ENCODE measurements at places on chromosomes 3 and 15.

GRCh38 chr3:64502284-64502683, 185.5 kb downstream of the ADAMTS9 start:
- no peak for DNase-seq

DNA sequence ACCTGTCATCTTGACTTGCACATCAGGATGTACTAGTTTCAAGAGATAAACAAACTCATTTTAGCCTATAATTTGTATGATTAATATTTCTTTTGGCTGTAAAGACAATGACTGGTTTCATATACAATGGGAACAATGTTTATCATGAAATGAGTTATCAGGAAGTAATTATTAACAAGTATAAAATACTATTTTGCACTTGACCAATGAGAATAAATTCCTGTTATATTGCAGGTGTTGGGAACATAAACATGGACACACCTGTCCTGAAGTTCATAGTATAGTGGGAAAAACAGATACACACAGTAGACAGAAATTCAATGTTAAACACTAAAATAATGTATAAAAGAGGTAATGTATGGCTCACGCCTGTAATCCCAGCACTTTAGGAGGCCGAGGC, 56.9 kb downstream of the UBR1 start:
- no peak for DNase-seq

DNA sequence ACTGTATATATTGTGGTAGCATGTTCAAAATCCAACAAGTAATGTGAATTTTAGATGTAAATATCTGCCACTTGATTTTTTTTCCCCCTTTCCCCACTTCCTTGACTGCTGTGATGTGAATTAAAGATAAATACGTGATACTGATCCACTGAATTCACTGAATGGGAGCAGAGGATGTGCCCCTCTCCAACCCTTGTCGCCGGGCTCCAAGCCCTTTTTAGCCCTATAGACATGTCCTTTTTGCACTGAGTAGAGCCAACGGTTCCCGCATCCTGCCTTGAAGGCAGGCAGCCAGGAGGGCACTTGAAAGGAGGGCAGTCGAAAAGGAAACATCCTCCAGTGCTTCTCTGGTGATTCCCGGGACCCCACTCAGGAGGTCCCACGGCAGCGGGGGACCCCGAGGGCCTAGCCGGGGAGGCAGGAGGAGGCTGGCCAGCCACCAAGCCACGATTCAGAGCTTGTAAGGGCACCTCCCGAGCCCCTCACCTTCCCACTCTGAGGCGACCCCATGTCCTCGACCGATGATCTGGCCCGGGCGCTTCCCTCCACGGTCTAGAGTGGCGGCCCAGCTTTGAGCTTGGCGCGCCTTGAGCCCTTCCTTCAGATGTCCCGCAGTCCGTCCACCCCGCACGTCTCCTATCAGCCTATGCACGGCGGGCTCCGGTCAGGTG, 901 bp upstream of the MANF start:
- no peak for DNase-seq

- DNase-seq, result no peak
Measured at GRCh38 chr15:92326236-92326635, 67.4 kb upstream of the ST8SIA2 start.

DNA sequence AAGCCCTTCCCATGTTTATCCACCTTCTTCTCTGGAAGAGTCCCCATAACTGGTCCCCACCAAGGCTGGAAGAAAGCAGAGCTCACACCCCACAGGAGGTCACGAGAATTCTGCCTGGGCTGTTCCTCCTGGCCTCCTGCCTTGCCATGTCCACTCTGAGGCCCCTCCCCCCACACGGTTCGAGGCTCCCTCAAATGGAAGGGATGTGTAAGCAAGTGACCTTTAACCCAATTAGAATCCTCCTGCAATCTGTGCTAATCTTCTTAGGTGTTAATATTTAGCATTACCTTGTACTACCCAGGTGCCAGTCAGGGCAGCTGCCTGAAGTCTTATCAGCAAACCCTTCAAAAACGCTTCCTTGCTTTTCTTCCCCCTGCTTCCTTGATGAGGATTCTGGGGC, 32.4 kb upstream of the DYNC1LI1 start:
- DNase-seq, result no peak

DNA sequence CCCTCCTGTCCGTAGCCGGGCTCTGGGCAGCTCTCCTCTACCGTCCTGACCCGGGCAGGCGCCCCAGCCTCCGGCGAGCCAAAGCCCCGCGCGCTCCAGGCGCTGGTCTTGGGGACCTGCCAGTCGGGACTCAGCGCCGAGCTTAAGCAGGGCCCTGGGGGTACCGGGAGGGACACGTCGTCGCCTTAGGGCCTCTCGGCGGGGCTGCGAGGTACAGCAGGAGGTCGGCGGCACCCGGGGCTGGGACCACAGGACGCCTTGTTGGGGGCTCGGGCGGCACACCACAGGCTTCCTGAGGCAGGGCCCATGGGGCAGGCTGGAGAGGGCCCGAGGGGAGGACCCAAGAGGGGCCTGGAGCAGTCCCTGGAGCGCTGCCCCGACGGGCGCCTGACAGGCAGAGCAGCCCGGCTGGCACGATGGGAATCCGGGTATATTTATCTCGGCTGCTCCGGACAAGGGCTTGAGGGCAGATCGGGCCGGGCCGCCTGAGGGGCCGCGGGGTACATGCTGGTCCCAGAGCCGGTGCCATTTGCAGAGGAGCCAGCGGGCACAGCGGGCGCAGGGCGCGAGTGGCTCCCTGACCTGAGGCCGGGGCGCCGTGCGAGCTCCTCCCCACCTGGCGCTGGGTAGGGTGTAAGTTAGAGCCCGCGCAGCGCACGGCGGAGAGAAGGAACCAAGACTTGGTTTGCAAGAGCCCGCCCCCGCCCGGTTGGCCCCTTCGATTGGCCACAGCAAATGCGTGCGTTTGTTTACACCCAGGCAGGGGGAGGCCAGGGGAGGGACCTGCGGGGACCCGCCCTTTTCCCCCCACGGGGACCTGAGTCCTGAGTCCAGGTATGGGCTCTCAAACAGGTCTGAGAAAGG, 574 bp downstream of the SLC38A3 start:
- DNase-seq, result no peak

GRCh38 chr3:114439284-114439683, 145.5 kb downstream of the TIGIT start:
- DNase-seq, result no peak

DNA sequence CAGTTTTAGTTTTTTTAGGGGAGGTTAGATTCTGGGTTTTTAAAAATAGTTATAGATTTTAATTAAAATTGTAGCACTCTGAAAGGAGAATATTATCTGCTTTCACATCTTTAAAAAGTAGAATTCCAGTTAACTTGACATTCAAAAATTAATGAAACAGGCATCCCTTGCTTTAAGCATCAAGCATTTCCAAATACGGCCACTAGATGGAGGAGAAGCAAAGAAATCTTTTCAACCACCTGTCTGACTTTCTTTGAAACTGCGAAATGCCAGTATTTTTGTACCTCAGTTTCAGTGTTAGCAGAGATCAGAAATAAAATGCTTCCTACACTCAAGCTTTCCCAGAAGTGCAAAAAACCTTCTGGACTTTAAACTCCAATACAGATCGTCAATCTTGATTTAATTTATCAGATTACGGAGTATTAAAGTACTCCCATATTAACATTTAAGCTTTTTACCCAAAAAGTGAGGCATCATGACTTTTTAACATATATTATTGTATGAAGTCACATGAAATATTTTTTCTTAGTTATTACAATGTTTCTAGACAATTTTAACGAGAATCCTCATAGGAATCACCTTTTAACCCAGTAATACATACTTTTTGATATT, 153.3 kb downstream of the P3H2 start:
- no peak for DNase-seq

DNA sequence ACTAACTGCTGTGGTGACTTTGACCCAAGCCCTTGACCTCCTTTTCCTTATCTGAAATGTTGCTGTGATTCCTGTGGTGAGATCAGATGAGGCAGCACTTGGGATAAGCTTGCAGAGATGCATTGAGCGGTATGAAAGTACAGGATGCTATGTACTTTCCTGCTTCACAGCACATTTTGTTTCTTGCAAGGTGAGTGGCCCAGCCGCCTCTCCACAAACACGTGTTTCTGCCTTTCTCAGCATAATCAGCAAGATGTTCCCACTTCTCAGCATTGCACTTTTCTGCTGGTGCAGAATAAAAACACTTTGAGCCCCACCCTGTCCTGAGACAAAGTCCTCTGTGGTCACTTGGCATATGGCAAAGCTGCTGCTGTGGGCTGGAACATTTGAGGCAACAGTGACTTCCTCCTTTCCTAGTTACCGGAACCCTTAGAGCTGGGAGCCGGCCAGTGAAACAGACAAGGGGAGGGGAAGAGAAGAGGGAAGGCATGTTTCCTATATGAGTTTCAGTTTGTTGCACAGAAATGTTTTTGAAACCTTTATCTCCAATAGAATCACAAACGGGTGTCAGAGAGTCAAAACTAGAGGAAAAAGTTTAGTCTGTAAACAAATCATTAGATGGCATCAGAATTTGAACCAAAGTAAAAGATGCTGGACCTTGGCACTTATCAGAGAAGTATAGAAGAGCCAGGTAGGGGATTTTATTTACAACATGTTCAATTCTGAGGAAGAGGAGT, 5.0 kb downstream of the NUDT16 start:
- no peak for DNase-seq

DNA sequence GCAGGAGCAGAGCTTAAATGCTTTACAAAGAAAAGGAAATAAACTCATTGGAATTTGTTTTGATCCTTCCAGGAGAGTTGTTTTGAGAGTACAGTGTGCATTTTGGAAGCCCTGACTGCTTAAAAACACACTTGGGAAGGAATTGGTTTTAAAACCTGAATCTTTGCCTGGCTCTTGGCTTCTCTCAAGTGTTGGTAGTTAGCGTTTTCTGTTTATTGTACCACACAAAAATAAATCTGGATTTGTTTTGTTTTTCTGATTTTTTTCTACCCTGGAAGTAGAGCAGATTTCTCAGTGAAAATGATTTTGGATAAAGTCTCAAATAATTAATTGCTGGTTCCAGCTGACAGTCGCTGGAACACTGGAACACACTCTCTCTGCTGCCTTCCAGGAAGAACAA, 90.6 kb downstream of the CHST2 start:
- DNase-seq, result no peak

- no peak for DNase-seq
Measured at GRCh38 chr3:168362156-168362555, 266.4 kb upstream of the GOLIM4 start.

DNA sequence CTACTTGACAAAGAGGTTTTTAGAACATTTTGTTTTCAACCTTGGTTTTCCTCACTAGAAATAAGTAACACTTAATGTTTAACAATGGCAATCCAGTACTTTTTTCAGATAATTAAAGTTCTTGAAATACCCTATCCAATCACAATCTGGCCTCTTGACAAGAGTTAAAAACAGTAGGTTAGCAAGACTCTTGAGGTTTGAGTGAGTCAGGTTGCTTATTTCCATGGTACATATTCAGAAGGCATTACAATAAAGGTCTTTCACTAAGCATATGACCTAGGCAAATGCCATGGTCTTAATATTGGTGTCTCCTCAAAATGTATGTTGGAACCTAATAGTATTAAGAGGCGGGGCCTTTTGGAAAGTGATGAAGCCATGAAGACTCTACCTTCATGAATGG, 5.6 kb downstream of the SUCNR1 start:
- no peak for DNase-seq

GRCh38 chr3:189071446-189071845, 100.3 kb upstream of the TPRG1 start:
- no peak for DNase-seq

DNA sequence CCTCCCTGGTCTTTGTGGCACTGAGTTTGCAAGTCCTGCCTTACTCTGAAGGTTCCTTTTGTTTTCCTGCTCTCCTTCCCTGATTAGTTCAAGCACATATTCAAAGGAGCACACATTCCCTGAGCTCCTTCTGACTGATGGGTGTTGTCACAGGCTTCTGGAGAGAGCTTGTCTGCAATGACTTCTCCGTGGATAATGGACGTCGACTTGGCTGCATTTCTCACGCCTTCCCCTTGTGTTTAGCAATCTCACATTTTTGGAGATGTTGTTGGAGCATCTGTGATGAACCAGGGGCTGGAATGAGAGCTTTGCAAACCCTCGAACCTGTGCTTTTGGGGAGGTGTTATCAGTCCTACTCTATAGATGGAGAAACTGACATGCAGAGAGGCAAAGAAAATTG, 375.4 kb upstream of the PROK2 start:
- no peak for DNase-seq

GRCh38 chr3:115397433-115397832, 225.9 kb upstream of the GAP43 start:
- no peak for DNase-seq

DNA sequence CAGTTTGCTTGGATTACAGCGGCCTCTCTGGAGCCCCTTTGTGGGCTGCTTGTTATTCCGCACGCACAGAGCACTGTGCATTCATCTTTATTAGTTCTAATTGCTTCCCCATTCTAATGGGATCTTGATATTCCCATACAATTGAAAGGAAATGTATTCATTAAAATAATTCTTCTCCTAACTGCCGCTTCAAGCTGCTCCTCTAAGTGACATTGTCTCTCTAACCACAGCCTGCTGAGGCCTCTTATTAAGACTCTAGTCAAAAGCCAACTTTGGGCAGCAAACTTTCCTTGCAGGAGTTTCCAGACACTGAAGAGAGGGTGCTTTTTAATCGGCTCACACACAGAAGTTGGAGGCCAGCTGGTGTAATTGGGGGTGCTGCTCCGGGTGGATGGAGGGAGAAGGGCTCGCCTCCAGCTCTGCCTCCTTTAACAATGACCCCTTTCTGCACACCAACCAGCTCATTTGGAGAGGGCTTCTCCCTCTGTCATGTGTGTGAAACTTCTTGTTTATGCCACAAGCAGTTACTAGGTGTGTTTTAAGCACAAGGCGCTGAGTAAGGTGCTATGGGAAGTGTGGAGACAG, 5.6 kb upstream of the MAGEF1 start:
- no peak for DNase-seq

- no peak for DNase-seq
Measured at GRCh38 chr15:54577476-54578250, 599.4 kb downstream of the UNC13C start.

- DNase-seq, result no peak
Measured at GRCh38 chr3:133368371-133369067, 31.3 kb upstream of the BFSP2 start.

DNA sequence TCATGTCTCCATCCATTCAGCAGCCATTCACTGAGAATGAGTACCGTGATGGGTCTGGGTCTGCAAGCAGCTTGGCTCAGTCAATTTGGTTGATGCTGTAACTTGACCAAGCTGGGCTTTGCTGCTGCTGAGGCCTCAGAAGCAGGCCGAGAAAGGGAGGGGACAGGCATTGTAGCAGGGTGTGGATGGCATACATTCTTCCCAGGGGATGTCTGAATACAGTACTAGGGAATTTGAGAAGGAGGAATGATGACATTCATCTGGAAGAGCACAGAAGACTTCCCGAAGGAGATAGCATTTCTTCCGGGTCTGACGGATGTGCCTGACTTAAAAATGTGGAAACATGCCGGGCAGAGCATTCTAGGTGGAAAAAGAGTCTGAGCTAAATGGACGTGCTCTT, 105.3 kb upstream of the ADPGK start:
- no peak for DNase-seq

DNA sequence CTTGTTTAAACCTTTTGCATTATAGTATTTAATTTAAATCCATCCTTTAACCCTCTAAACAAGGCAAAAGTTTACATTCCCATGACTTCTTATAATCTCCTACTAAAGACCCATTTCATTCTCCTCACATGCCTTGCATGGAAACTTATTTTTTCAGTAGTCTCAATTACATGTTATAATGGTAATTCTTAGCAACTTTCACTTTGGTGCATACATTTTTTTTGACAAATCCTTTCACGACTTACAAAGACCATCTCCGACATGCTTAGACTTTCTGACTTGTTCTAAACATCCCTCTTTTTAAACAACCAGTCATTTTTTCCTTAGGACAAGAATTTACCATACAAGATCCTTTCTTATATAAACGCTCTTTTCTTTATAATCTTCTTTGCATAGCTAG, 615.4 kb upstream of the GBE1 start:
- no peak for DNase-seq

- DNase-seq, result no peak
Measured at GRCh38 chr3:141218162-141218835, 13.3 kb upstream of the PXYLP1 start.
